ENCODE measurements at places on chromosomes 7 and 10. TPM values are rescaled to one million over a fixed set of nuclear protein-coding genes. Genes with fewer than 3 reads are reported as not detected.

GJD4 gene
- total RNA-seq: 0.24 TPM

TMEM213 gene
- not detected for total RNA-seq

- no peak for DNase-seq
These were observed 8.5 kb downstream of the ZNF138 start for GRCh38 chr7:64802699-64803098.

GRCh38 chr7:109073543-109073942 is 503.9 kb downstream of the DNAJB9 start:
- DNase-seq: no peak

GRCh38 chr7:25139536-25139935 is 14.5 kb upstream of the CYCS start:
- DNase-seq: no peak

Data from progenitor cell of endocrine pancreas (in vitro differentiated cells).